ENCODE measurements at places on chromosomes 2 and 18.

GRCh38 chr2:212484563-212485080 lies 54.0 kb downstream of the ERBB4 start:
- no peak for DNase-seq

- no peak for DNase-seq
Observed at GRCh38 chr2:219997341-219997851, 370.0 kb downstream of the SLC4A3 start.

GRCh38 chr18:44507729-44508325 lies 172.9 kb upstream of the SETBP1 start:
- no peak for DNase-seq

DNA sequence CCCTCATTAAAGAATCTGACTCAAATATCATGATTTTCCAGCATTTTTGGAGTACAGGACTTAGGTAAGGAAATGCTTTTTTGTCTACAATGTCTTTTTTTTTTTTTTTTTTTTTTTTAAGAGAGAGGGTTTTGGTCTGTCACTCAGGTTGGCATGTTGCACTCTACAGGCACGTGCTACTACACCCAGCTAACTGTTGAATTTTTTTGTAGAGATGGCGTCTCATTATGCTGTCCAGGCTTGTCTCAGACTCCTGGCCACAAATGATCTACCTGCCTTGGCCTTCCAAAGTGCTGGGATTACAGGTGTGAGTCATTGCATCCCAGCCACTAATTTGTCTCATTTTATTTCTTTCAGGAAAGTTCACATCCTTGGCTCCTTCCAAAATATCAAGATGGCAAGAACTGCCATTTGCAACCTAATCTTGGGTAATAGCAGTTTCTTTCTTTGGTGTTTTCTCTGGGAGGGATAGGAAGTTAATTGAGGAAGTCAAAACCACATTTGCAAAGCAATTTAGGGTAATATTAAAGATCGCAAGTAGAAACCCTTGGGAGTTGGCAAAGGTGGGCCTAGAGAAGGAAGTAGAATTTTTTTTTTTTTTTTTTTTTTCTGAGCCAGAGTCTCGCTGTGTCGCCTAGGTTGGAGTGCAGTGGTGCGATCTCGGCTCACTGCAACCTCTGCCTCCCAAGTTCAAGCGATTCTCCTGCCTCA lies 15.5 kb downstream of the PNO1 start:
- no peak for DNase-seq

DNA sequence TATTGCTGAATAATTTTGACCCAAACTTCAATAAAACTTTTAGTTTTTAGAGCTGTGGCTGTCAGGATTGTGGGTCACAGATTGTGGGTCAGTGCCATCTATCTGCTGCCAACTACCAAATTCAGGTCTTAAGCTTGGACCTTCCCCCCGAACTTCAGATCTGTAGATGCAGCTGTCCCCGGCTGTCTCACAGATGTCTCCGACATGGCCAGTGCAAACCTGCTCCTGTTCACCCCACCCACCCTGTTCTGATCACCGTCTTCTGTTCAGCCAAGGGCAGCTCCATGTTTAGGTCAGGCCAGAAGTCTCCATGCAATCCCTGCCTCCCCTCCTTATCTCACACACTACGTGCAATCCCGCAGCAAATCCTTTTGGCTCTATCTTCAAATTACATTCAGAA lies 175.0 kb downstream of the PRKCE start:
- no peak for DNase-seq

GRCh38 chr18:22703883-22704585 lies 229.1 kb upstream of the RBBP8 start:
- peak; percentile 6 for DNase-seq

DNA sequence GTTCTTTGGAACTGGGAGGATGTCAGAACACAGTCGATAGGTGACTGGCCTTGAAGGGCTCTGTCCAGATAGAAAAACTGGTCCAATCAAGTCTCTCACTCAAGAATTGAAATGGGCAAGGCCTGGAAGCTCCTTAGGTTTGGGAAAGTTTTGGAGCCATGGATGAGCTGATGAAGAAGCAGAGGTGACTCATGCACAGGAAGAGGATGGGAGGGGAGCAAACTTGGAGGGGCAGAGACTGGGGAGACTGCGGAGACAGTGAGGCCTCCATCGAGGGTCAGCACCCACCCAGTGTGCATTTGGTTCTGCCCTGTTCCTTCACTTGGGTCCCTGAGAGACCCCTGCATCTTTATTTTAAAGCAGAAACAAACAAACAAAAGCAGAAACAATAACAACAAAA lies 41.1 kb downstream of the SOWAHC start:
- DNase-seq: no peak

- no peak for DNase-seq
Observed at GRCh38 chr2:74080346-74080745, 67.4 kb downstream of the BOLA3 start.

DNA sequence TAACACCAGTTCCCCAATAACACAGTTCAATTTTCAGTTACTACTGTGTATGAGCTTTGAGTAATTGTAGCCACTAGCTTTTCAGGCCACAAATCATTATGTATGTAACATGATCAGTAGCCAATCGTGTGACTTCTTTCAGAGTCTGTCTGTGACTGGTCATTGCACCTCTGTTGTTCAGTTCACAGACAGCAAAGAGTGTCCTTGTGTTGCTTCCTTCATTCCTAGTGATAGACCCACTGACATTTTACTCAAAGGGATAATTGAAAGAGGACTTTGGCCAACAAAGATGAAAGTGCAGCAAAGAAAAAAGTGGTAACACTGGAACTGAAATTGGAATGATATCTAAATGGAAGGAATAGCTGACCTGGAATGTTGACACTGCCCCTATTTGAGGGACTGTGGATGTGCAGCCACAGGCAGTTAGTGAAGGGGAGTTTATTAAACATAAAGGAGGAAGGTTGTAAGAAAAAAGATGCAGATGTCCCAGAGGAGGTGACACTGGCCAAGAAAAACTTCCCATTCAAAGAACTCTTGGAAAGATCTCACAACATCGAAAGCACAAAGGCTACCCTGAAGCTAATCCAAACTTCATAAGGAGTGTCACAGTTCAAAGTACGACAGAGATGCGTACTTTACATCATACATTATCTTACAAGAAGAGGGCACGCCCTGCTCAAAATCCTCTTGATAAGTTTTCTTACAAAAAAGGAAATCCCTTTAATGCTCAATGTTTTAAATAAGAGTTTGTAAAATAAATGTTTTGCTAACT lies 19.3 kb downstream of the TTC39C start:
- DNase-seq: no peak

- DNase-seq: no peak
Observed at GRCh38 chr2:8421658-8422449, 260.0 kb upstream of the ID2 start.

DNA sequence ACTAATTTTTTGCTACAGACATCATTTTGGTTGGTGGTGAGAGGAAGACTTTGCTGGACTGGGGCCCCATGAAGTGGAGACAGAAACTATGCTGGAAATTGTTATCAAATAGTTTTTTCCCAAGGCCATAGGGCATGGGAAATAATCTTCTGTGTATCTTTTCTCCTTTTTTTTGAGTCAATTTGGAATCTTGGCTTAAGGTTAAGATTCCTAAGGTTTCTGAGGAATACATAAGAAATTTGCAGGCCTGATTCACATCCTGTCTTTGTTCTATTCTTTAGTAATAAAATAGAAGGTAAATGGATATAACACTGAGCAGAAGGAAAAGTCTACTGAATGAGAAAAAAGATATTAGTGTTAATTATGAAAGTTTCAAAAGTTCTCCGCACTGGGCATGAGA lies 16.6 kb downstream of the SMC6 start:
- DNase-seq: no peak

DNA sequence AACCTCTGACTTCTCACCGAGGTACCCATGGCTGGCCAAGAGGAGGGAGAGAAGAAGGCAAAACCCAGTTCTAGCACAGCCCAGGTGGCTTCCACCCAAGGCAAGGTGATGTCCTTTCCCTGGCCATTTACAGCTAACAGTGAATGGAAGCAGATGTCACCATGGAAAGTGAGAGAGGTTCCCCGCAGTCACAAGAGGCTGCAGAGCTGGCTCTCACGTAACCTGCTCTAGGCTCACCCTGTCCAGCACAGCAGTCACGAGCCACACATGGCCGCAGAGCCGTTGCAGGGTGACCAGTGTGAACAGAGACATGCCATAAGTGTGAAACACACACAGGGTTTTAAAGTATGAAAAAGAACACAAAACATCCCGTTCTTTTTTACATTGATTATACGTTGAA lies 169.4 kb downstream of the TNS1 start:
- DNase-seq: no peak

GRCh38 chr18:31490387-31490786 lies 7.6 kb upstream of the DSG2 start:
- DNase-seq: no peak

DNA sequence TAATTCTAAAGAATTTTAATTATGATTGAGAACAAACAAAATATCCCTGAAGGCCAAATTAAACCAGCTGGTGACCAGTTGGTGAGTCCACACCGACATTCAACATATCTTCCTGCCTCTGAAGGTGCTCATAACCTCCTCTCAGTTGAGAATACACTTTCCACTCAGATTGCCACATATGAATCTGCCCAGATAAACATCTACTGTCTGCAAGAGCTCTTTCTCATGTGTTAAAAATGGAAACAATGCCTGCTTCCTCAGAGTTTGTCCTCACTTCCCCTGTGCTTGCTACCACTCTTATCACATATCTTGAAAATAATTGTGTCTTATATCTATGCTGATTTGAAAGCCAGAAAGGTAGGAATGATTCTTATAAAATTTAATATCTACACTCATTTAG lies 177.7 kb upstream of the GULP1 start:
- no peak for DNase-seq

DNA sequence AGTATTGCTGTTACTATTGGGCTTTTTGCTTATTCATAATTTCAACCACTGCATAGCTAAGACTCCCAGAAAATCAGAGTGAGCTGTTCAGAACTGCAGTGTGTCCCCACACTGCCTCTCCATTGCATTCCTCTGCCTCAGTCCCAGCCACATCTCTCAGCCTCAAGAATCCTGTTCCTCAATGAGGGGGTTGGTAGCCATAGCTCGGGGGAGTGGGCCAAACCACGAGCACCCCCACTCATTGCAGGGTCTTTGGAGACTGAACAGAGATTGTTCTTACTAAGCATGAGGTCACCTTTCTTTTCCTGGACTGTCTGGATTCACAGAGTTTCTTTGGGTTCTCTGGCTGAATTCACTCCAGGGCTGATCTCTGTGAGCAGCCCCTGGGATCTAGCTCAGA lies 161.1 kb downstream of the GFPT1 start:
- no peak for DNase-seq

- peak; percentile 70 for DNase-seq
Observed at GRCh38 chr18:63161032-63161760, 158.4 kb downstream of the BCL2 start.

DNA sequence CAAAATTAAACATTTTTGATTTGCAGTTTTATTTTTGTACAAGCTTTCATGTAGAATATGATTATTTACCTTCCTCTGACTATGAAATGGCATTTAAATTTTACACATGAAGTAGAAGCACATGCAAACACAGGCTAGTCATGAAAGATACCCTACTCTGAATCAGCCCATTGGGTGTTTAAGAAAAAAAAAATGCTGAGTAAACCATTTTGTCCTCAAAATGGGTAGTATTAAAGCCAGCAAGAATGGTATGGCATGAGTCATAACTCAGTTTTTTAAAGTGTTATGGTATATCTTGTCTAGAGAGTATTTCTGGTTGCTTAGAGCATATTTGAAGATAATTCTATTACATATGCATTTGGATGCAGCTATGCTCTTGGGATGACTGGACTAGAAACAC lies 55.0 kb downstream of the PKP4 start:
- DNase-seq: no peak

DNA sequence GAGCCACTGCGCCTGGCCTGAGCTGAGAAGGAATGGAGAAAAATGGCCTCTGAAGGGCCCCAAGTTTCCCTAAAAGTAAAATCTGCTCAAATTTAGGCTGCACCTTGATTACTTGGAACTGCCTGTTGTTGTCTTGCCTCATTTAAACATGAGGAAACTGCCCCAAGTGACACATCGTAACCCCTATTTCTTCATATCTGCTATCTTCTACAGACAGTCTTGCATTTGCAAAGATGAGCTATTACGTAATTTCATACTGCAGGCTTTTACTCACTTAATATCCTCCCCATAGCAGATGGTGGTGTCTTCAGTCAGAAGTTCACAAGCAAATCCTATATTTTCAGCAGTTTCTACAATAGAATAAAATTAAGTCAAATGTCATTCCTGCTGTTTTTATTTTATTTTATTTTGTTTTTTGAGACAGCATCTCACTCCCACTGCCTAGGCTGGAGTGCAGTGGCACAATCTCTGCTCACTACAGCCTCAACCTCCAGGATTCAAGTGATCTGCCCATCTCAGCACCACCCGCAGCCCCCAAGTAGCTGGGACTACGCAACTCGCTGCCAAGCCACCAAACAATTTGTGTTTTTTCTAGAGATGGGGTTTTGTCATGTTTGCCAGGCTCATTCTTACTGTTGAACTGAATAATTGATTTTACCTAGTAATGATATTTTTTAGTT lies 45.3 kb upstream of the NARS1 start:
- DNase-seq: no peak

DNA sequence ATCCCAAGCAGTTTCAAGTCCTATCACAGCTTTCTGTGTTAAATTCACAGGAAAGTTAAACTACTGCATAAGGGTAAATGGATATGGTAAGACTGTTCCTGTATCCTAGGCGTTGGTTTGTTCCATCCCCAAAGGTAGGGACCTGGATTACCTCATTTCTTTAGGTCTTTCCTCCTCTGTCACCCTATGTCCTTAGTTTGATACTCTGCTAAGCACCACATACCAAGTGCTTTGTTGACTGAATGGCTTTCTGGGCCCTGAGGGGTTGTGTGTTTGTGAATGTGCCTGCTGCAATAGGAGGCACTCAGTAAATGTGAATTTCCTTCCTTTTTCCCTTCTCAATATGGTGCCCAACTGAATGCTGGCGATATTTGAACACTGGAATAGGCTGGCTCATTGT lies 7.8 kb downstream of the NOSTRIN start:
- DNase-seq: no peak

- DNase-seq: no peak
Observed at GRCh38 chr18:69102959-69103358, 297.7 kb upstream of the DOK6 start.

- no peak for DNase-seq
Observed at GRCh38 chr2:138867341-138867740, 87.2 kb upstream of the NXPH2 start.

DNA sequence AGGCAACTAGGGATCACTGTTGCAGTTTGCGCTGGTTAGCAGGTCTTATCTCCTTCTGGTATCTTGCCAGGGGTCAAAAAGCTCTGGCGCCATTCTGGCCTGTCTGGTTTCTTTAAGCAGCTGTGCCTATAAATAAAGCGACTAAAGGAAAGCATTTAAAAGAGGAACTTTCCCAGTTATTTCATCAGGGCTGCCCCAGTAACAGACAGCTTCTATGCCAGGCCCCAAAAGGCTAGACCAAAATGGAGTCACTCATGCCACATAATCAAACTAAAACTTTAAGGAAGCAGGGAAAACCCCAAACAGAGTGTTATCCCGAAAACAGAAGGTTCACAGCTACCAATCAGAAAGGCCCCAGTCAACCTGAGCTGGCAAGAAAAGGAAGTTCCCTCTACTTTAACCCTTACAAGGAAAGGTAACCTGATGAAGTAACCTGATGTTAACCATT lies 41.2 kb upstream of the HNRNPA3 start:
- DNase-seq: no peak

Data from stimulated activated CD4-positive, alpha-beta T cell treated with anti-CD3 and anti-CD28 coated beads, Interleukin-4, amount 100 ng/mL, for 24 hours (primary cell).